ENCODE measurements at places on chromosomes 13 and 19. TPM values are rescaled to one million over a fixed set of nuclear protein-coding genes. Genes with fewer than 3 reads are reported as not detected.

DNA sequence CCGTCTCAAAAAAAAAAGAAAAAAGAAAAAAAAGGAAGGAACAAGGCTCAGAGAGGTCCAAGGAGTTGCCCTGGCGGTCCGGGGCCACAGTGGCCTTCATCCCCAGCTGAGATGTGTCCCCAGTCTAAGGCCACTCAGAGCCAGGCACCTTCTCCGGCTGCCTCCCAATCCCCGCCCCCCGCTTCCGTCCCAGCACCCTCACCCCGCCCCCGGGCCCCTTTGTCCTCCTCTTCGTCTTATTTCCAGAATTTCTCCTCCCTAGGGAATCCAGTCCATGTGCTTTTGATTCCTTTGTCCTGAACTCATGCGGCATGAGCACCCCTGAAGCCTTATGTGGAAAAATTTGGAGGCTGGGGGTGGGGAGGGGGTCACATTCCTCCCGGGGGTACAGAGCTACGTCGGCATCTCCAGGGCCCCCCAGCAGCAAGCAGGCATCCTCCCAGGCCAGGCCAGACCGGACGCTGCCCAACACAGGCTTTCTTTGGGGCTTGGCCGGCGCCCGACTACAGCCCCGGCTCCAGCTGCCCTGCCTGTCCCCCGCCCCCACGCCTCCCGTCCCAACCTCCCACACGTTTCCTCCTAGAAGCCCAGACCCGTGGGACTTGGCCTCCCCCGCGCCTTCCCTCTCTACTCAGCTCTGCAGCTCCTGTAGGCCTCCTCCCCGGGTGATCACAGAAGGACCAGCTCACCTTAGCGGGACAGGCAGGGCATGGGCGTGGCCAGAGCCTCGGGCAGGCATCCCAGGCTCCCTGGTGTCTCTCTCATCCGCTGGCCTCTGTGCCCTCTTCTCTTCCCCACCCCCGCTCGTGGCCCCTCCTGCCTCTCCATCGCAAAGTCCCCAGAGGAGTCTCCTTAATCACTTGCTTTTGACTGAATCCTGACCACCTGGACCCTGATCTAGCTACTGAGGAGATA lies 17.8 kb upstream of the ADGRE5 start:
- no peak for DNase-seq

GRCh38 chr13:67643516-67644055 lies 413.4 kb upstream of the PCDH9 start:
- DNase-seq: no peak

DNA sequence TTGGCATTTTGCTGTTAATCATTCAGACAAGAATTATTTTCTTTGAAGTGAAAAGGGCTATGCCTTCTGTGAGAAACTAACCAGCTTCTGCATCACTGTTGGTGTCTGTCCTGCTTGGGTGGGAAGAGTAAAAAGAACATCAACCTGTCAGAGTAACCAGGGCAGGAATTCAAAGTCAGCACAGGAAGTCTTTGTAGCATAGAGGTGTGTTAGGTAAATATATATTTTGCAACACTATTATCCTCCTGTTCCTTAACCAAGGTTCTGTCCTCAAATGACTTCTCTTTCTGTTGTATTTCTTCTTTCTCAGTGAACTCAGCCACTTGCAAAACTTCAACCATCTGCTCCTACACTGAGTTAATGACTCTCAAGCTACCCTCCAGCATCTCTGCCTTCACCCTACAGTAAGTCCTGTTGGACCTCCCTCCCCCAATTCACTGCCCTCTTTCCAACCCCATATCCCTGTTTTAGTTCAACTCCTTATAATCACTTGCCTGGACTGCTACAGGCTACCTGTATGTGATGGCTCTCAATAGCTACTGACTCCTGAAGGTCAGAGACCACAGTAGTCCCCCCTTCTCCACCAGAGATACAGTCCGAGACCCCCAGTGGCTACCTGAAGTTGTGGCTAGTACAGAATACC lies 49.9 kb downstream of the SMAD9 start:
- no peak for DNase-seq

DNA sequence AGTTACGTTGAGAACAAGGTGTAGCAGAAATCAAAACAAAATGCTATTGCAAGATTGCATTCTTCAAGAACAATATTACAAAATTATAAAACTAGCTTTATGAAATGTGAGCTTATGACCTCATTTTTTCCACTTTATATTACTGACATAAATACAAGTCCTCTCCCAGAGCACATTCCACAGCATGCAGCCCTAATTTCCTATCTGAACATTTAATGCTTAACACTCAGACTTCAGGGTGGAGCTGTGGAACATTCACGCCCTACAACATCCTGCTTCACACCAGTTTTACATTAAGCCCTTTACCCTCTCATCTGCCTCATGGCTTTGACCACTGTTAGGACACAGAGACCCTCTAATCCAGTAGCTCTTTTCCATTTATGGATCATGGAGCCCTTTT lies 65.5 kb downstream of the EPSTI1 start:
- no peak for DNase-seq

- no peak for DNase-seq
These were observed 1.9 kb upstream of the PEG3 start for GRCh38 chr19:56842412-56842811.

DNA sequence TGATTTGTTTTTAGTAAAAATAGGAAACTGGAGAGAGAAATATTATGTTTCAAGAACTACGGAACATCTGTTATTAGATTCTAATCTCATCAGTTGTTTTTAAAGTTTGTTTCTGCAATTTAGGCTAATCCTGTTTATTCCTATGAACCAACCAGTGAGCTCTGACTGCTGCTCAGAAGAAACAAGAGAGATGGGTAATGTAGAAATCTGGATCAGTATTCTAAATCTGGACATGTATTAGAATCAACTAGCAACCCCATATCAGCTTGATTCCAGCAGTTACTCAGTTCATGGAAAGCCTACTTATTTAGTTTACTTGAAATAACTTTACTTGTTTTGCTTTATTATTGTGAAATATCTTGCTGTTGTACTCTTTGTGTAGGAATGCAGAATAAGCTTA lies 115.2 kb downstream of the TNFRSF19 start:
- no peak for DNase-seq

- DNase-seq: peak; percentile 75
These were observed 67.1 kb downstream of the RASA3 start for GRCh38 chr13:114065141-114065925.

GRCh38 chr19:1232652-1233072 lies 5.1 kb downstream of the CBARP start:
- DNase-seq: no peak

DNA sequence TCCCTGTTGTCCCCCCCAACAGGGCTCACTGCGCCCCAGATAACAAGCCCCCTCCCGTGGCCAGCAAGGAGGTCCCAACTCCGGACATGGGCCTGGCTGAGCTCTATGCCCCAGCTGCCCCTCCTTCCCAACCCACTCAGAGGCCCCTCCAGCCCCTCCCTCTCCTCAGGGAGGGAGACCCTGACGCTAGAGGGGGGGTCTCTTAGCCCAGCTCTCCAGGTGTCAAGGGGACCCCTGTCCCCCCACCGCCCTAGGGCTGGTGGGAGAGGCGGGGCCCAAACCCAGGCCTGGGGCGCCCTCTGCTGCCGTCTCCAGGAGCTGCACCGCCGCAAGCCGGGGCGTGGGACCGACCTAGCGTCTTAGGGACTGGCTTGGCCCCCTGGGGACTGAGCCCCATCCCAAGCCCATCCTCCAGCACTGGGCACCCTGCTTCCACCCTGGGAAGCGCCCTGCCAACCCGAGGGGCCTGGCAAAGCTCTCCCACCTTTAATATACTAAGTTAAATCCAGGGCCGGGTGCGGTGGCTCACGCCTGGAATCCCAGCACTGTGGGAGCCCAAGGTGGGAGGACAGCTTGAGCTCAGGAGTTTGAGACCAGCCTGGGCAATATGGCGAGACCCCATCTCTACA lies 1.4 kb downstream of the GRIN3B start:
- no peak for DNase-seq

DNA sequence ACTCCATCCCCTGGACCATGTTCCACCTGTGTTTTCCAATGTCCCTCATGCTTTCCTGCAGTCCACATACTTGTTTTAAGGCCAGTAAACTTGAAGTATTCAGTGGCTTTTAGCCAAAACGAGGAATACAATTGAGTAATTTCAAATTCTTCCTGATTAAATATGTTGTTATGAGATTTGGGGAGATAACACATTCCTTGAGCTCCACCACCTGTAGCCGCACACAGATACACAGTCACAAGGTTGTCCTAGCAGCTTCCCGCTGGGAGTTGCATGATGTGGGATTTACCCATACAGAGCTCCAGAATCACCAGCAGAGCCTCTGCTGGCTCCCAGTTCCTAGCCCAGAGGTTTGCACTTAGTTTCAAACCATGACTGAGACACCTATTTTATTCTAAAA lies 53.6 kb upstream of the FRY start:
- no peak for DNase-seq

DNA sequence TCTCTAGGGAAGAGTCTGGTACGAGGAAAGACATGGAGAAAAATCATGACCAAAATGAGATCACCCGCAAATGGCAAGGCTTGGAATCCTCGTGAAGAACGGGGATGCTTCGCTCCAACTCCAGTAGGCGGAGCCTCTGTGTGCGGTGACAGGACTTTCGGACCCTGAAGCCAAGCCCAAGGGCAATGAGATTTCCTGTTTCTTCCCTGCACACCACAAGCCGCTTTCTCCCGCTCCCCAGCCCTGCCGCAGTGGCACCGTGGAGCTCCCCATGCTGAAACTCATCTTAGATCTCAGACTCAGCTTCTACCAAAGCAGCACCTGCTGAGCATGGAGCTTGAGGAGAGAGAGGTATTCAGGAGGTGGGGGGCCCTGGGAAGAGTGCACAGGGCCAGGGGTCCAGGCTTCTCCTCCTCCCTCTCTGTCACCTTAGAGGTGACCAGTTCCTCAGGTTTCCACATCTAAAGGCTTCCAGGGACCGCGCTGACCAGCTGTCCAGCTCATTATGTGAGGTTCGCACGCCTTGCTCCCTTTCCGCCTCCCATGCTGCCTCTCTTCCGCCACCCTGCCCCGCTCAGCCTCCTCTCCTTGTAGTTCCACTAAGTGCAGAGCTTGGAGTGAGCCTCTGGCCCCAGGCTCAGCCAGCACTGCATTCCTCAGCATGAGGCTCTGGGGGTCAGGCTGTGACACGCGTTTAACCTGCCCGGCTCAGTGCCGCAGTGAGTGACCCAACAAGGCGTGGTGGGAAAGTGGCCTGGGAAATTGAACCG lies 153.8 kb upstream of the SOX1 start:
- DNase-seq: no peak

DNA sequence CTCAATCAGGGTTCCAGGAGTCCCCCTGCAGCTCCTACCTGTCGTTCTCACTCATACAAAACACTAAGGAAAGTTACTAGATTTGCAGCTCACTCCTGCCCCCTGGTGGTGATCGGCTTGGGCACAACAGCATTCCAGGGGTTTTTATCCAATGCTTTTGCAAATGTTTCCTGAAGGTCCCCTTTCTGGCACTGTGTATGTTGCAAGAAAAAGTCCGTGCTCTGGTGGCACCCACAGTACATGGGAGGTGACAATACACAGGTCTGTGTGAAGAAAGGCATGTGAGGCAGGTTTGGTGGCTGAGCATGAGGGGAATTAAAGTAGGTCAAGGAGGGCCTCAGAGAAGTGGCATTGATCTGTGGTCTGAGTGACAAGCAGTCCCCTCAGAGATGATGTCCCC lies 8.6 kb upstream of the TYK2 start:
- peak; percentile 60 for DNase-seq

- DNase-seq: no peak
These were observed 194.6 kb downstream of the POSTN start for GRCh38 chr13:37403776-37404527.

- DNase-seq: no peak
These were observed 18.4 kb downstream of the GNA11 start for GRCh38 chr19:3112375-3113099.

DNA sequence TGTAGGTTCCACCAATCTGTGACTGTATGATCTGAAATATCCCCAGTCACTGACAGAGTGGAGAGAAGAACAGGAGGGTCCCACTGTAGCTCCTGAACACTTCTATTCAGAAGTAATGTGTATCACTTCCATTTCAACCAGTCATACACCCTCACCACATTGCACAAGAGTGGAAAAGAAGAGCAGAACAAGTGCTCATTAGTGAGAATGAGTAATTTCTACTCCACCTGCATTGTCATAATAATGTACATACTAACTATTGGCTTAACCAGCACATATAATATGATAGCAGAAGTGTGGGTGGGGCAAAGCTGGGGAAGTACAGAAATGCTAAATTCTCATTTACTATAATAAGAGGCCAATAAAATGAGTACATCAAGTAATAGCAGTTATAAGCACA lies 342.7 kb downstream of the LMO7 start:
- no peak for DNase-seq

DNA sequence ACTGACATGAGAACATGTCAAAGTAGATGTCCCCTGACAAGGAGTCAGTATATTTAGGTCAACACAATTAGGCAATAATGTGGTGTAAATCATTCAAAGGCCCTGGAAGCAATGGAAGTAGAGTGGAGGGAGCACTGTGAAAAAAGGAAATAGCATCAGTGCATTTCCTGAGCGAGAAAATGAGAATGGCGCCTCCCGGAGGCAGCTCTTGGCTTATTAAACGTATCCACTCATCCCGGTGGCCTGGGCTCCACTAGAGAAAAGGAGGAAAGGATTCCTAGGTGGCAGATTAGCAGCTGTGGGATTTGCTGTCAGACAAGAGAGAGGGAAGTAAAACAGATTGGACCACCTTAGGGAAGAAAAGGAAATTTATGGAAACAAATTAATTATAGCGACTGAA lies 173.7 kb upstream of the TMTC4 start:
- no peak for DNase-seq

- DNase-seq: no peak
These were observed 8.5 kb downstream of the UNC13A start for GRCh38 chr19:17679526-17680229.

DNA sequence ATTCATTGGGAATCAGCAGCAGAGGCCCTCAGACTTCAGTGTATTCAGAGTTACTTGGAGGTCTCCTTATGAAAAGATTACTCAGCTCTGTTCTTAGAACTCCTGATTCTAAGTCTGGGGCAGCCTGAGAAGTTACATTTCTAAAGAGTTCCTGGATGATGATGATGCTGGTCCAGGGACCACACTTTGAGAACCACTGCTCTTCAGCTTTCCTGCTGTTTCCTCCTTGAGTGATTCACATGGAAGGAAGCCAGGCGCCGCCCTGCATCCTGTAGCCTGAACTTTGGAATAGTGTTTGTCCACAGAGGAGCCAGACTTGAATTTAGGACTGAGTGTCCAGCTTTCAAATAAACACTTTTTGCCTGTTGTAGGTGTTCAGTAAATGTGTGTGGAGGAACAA lies 2.9 kb downstream of the CEBPG start:
- peak; percentile 64 for DNase-seq

- DNase-seq: no peak
These were observed 4.9 kb upstream of the RDH13 start for GRCh38 chr19:55067869-55068268.

- DNase-seq: no peak
These were observed 1683.8 kb downstream of the UQCRFS1 start for GRCh38 chr19:27529158-27529557.

MBD3L3 gene
- not detected for total RNA-seq

LILRA1 gene
- not detected for total RNA-seq

HCST gene
- 2.9 TPM for total RNA-seq

IZUMO2 gene
- not detected for total RNA-seq

CBY2 gene
- total RNA-seq: not detected

SIGLEC5 gene
- total RNA-seq: not detected

CGB7 gene
- total RNA-seq: 0.95 TPM

BCL3 gene
- total RNA-seq: 48.5 TPM

All from Panc1 (cell line).